Right hindlimb (tissue), 1 donor: ENCODE measurements at places on chromosomes 2 and 18.
A peak's percentile ranks its signal among the peaks of the same experiment; 100 is the strongest.

- DNase-seq = no peak
These were observed 81.6 kb upstream of the ALPP start for GRCh38 chr2:232296776-232297525.

DNA sequence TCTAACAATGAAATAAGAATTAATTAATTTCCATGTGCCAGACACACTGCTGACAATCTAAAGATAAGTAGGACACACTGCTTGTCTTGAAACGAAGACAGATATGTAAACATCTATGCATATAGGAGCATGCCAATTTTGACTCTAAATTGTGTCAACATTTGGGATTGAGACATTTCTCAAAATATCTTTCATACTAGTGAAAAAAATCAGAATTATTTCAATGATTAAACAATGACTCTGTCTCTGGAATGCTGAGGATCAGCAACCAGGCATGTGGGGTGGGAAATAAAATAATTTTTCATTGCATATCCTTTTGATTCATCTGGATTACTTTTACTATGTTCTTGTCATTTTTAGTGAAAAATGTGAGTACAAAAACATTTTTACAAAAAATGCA lies 262.6 kb upstream of the SYT4 start:
- DNase-seq = no peak

- no peak for DNase-seq
These were observed 80.2 kb upstream of the GCFC2 start for GRCh38 chr2:75790814-75791467.

DNA sequence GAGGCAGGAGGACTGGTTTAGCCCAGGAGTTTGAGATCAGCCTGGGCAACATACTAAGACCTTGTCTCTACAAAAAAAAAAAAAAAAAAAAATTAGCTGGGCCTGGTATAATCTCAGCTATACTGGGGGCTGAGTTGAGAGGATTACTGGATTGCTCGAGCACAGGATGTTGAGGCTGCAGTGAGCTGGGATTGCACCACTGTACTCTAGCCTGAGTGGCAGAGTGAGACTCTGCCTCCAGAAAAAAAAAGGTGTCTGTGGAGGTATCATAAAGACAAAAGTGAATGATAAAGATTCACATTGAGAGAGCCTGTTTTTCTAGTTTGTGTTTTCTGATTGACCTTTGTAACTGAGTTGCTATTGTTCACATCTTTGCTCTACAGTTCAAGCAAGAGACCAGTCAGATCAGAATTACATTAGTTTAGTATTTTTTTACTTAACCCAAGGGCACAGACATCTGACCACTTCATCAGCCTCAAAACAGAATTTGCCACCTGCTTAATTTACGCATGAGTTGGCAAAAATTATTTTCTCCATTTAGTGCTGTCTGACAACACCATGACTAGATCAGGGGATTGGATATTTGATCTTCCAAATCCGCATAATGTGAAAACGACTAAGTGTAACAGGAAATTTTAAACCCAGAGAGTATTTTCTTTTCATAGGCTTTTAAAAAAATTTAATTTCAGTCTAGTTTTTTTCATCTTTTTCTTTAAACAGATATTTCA lies 271.0 kb downstream of the TGIF1 start:
- no peak for DNase-seq

GRCh38 chr2:85213404-85213803 lies 80.2 kb downstream of the TCF7L1 start:
- DNase-seq = no peak

- no peak for DNase-seq
These were observed 48.0 kb downstream of the ARHGAP15 start for GRCh38 chr2:143177096-143177786.

GRCh38 chr2:39000552-39000951 lies 110.9 kb downstream of the ARHGEF33 start:
- DNase-seq = no peak

GRCh38 chr2:148209603-148210002 lies 188.7 kb downstream of the MBD5 start:
- DNase-seq = no peak

- DNase-seq = no peak
These were observed 5.1 kb downstream of the ADRA2B start for GRCh38 chr2:96111257-96111640.

GRCh38 chr2:28533044-28533680 lies 37.3 kb downstream of the PLB1 start:
- no peak for DNase-seq

GRCh38 chr2:105087273-105087672 lies 49.4 kb downstream of the MRPS9 start:
- no peak for DNase-seq

- DNase-seq = no peak
These were observed 205.9 kb upstream of the SLC39A10 start for GRCh38 chr2:195451160-195451559.

DNA sequence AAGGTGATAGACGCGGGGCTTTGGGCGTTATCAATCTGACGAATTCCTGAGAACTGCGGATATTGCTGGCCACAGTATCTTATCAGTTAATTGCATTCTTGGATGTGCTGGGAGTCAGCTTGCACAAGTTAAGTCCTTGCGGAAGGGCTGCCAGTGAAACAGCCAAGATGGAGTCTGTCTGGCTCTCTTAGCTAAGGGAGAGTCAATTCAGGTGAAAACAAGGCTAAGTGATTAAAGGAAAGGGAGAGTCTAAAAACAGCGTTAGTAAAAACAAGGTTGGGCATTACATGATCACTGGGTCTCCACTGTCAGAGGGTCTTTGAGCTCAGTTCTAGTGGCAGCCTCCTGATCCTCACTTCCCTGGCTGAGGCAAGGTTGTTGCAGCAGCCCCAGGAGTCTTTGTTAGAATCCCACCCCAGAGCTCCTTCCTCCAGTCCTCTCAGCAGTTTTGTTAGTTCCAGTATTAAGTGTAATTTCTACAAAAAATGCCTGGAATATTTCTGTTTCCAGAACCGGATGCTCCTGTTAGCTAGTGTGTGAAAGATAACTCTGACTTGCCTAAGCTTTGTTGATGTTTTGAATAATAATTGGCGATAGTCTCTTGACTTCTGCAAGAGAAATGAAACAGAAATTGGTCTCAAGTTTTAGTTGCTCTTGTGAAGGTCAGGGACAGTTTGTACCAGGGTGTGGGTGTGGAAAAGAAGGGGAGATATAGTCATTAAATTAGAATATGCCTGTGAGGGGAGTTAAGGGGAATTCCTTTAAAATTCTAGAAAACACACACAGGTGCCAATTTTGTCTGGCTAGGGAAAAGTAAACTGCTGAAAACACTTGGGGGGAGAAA lies 10.6 kb downstream of the CFLAR start:
- DNase-seq = no peak

- DNase-seq = no peak
These were observed 804.3 kb downstream of the KCNJ3 start for GRCh38 chr2:155502766-155503165.

DNA sequence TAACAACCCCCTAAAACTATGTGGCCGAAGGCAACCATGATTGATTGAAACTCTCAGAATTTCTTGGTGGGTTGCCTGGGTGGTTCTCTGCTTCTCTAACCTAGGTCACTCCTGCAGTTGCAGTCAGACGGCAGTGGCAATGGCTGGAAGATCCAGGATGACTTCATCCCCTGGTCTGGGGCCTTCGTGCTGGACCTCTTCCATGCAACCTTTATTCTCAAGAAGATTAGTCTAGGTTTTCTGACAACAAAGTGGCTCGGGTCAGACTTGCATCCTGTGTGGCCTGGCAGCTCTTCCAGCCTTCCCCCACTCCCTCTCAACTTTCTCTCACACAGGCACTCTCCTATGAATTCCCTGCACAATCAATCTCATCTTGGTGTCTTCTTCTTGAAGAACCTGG lies 76.4 kb downstream of the METTL4 start:
- DNase-seq = no peak

DNA sequence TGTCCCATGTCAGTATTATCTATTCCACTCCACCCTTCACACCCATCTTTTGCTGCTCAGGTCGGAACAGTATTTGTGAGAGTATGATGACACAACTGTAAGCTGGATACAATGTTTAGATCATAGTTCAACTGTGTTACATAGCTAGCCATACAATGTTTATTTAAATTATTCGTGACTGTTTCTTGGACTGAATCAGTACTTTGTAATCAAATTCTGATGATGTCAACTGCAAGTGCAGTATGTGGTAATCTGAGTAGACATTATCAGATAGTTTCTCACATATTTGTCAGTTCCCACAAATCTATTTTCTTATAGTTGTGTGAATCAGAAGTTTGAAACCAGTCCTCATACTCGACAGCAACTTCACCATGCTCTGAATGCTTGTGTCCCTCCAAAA lies 177.6 kb downstream of the ZNF407 start:
- no peak for DNase-seq

- peak; percentile 40 for DNase-seq
These were observed 54.8 kb upstream of the KLHL29 start for GRCh38 chr2:23330214-23330613.

- no peak for DNase-seq
These were observed 83.3 kb upstream of the ID2 start for GRCh38 chr2:8598295-8599165.

- no peak for DNase-seq
These were observed 28.2 kb downstream of the RBMS1 start for GRCh38 chr2:160465406-160465805.
